ENCODE measurements at places on chromosomes 7 and 10.

DNA sequence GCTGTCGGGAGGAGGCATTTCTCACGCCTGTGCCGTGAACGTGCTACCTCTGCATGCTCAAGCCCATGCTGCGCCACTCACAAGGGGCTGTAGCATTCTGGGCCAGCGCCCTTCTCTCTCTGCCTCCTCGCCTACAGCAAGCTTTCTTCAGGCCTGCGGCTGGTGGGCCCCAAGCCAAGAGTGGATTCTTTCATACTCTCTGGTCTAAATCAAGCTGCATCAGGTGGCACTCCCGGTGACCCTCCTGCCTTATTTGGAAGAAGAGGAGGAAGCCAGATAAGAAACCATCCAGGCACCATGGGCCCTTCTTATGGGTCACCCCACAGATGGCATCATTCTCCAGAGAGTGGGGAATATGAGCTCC lies 86.7 kb upstream of the DUSP5 start:
- no peak for DNase-seq

DNA sequence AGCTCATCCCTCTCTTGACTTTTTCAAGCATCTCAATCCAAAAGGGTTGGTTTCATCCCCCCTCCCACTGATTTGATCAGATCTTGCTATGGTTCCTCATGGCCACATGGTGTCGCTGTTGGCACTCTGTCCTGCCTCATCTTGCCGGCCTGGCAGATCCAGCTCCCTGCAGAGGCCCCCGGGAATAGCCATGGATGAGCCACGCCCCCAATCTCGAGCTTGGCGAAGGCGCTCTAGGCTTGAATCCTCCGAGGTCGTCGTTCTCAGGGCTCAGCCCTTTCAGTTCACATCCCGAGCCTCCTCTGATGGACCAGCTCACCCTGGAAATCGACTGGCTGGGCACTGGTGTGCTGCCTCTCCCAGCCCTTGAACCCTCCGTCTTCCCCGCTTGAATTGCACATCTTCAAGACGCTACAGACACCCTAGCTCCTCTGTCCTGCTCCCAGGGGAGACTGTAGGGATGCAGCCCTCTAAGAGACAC lies 628.7 kb downstream of the TYW1 start:
- DNase-seq: peak; percentile 66

- no peak for DNase-seq
Observed at GRCh38 chr7:12569673-12570072, 847 bp upstream of the SCIN start.

DNA sequence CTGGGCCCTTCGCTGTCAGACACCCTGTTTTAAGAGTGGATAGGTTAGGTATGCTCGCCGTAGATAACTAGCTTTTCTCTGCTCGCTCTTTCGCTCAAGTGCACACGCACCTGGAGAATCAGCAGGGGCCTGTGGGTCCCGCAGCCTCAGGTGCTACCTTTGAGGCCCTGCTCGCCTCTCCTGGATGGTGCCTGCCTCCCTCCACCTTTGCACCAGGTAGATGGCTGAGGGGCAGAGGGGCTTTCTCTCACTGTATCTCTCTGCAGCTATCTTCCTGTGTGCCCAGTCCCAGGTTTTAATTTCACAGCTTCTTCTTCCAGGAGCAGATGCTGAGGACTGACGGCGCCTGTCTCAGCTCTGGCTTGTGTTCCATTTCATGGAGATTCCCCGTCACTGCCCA lies 227.9 kb downstream of the TCF7L2 start:
- no peak for DNase-seq

GRCh38 chr10:35442028-35442427 lies 105.7 kb downstream of the CCNY start:
- no peak for DNase-seq

DNA sequence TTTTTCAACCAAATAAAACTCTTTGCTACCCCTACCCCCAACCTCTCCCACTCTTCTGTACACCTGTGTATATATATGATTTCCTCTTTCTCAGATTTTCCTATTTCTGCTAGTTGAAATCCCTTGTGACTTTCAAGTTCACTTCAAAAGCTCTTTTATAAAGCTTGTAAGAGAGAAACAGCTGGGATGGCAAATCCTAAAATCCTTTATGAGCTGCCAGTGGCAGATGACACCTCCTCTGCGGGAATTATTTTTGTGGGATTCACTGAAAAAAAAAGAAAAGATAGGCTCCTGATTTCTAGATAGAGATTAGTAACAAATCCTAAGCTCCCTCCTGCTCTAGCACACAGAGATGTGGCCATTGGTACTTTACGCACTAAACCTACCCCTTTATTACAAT lies 92.9 kb downstream of the AHR start:
- no peak for DNase-seq

DNA sequence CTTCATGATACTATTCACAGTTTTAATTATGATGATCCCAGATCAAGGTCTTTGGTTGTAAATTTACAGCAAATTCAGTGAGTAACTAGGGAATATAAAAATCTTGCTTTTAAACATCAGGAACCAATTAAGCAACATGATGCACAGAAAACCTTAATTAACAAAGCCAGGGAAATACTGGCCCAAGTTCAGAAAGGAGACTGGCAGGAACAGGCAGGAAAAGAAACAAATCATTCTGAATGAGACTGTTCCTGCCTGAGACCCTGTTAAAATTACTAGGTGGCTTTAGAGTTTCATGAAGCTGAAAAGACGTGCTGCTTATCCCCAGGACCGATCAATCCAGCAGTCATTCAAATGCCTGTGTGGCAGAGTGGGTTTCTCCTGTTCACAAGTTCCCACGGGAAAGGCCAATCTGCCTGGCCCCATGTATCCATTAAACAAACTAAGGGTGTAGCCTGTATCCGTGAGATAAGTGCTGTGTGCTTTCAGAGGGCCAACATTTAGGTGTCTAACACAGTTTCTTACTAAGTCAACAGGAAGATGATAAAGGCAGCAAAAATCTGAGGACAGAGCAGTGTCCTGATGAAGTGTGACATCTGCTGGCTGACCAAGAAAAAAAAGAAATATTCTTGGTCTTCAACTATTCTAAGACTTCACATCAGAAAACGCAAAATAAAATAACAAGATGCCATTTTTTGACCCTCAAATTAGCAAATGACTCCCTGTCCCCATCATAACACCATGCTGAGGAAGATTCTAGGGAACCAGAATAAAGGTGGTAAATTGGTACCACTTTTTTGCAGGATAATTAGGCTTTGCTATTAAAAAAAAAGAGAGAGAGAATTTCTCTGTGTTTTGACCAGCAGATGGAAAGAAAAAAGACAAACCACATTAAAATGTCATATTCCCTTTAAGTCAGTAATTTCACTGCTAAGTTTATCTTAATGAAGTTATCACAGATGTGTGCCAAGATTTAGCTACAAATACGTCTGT lies 34.2 kb downstream of the PUS7 start:
- no peak for DNase-seq

DNA sequence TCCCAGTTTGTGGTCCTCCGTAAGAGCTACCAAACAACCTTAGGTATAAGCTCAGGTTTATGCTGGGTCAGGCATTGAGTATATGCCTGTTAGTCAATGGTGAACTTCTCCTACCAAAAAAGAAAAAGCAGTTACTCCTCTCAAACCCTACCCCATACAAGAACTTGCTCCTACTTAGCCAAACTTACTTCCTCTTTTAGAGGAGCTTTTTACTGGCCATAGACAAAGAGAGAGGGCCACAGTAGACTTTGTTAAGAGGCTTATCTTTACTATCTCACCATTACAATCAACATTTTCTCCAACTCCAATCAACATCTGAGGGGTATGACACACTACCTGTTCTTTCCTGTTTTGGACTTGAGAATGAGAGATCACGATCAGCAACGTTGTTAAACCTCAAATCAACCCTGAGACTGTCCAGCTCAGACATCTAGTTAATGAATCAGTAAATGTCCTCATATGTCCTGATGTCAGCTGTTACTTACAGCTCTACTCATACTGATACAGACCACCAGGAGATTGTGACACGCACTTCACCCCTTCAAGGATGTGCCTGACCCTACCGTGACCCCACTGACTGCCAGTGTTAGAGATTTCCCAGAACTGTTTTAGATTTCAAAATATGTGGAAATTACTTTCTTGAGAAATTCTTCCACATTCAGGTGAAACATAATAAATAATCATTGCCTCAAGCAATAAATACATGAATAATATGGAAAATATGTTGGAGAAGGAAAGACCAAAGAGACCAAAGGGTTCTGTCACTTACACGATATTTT lies 18.4 kb upstream of the CCDC71L start:
- no peak for DNase-seq

DNA sequence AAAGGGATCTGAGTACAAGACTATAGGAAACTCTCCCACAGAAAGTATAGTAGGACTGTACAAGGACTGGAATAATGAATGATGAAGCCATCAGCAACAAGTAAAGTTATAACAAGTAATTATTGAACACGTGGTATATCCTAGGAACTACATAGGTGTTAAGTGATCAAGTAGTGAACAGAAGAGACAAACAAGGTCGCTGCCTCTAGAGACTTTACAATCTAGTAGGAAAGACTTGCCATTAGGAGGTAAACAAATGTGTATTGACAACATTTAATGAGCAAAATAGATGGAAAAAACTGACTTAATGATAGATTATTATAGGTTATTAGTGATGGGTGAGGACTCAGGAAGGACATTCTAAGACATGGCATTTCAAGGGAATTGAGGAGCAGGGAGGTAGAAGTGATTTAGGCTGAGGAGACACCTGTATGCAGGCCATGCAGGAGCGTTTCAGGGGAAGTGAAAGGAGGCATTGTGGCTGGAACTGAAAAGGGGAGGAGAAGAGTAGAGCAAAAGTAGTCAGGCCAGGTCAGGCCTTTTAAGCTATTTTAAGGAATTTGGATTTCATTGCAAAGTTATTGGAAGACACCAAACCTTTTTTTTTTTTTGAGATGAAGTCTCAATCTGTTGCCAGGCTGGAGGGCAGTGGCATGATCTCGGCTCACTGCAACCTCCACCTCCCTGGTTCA lies 8.5 kb upstream of the GLCCI1 start:
- DNase-seq: no peak

DNA sequence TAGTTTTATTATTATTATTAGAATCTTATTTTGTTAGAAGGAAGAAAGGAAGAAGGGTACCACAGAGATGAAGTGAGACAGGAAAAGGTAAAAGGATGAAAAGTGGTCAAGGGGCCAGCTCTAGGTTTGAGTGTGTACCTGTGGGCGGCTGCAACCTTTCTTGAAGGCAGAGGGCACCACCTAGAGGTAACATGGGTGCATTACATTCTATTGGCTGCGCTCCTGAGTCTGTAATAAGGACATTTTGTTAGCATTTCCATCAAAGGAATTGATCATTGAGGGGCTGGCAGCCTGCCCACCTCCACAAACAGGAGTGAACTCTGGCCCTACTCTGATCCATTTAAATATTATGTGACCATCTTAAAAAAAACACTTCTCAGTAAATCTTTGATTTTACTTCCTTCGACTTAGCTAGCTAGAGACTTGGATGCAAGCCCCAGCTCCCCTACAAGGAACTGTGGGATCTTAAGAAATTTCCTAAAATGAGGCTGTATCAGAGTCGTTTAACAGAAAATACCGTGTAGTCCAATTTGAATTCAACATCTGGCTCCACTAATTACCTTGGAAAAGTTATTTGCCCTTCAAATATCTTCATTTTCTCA lies 610.4 kb downstream of the IPMK start:
- DNase-seq: peak; percentile 1

GRCh38 chr10:76127984-76128589 lies 696.7 kb downstream of the LRMDA start:
- no peak for DNase-seq

DNA sequence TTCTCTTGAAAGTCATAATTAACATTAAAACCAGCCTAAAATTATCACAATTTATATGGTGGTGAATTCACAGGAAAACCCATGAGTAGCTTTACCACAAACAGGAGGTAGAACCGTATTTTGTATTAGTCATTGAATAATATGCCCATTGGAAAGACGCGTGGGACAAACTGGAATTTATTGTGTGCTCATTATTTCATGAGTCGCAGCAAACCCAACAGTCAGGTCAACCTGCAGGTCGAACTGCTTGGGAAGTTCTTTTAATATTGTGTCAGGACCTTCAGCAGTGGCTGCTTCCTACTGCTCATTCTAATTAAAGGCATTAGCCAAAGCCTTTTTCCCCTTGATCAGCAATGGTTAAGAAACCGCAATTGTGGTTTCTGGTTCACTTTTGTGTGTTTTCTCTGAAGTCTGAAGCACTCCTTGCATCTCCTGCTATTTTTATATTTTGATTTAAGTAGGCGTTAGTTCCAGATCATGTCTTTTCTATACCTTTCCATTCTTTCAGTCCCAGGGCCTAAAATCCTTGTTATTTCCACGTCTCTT lies 100.1 kb downstream of the RAB11FIP2 start:
- DNase-seq: peak; percentile 1

- DNase-seq: no peak
Observed at GRCh38 chr7:122758501-122758900, 55.8 kb upstream of the RNF148 start.

- DNase-seq: no peak
Observed at GRCh38 chr7:45582868-45583277, 8.7 kb downstream of the ADCY1 start.

- DNase-seq: no peak
Observed at GRCh38 chr10:8041284-8041991, 13.1 kb upstream of the GATA3 start.

DNA sequence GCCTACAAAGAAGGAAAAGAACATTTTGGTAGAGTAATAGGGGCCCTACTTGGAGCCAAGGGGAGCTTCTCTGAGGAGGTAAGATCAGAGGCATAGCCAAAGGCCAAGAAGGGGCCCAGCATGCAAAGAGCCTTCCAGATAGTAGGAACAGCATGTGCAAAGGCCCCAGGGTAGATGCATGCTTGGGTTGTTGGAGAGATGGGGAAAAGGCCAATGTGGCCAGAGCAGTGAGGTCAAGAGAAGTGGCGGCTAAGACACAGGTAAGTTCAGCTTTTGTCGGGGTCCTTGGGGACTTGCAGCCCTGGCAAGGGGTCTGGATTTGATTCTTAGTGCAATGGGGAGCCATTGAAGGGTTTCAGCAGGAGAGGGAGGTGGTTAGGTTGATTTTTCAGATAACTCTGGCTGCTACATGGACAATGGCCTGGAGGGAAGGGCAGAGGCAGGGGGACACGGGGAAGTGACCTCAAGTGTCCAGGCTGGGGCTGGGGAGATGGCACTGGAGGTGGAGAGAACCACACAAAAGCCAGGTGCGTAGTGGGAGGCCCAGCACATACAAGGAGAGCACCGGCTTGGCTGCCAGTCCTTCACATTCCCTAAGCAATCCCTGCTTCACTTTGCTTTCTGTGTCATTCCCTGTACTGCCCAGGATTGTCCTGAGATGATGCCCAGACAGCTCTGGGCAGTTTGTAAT lies 16.5 kb downstream of the GRID1 start:
- no peak for DNase-seq

GRCh38 chr7:42144604-42145003 lies 92.4 kb downstream of the GLI3 start:
- no peak for DNase-seq

GRCh38 chr7:38323156-38323555 lies 49.7 kb upstream of the TARP start:
- no peak for DNase-seq

DNA sequence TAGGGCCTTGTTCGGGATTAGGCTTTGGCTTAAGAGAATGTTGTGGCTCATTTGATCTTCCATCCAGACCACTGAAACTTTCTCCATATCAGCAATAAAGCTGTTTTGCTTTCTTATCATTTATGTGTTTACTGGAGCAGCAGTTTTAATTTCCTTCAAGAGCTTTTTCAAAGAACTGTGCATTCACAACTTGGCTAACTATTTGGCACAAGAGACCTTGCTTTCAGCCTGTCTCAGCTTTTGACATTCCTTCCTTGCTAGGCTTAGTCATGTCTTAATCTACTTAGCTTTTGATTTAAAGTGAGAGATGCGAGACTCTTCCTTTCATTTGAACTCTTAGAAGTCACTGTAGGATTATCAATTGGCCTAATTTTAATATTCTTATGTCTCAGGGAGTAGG lies 19.1 kb upstream of the AKR1B1 start:
- DNase-seq: no peak

Measured in DMS79 treated with DMSO at 0.1 percent for 48 hours (cell line).